Activated naive CD8-positive, alpha-beta T cell treated with anti-CD3 and anti-CD28 coated beads, Interleukin-2, amount 50 U/mL, for 16 hours (primary cell): ENCODE measurements at places on chromosomes 2 and 18.

DNA sequence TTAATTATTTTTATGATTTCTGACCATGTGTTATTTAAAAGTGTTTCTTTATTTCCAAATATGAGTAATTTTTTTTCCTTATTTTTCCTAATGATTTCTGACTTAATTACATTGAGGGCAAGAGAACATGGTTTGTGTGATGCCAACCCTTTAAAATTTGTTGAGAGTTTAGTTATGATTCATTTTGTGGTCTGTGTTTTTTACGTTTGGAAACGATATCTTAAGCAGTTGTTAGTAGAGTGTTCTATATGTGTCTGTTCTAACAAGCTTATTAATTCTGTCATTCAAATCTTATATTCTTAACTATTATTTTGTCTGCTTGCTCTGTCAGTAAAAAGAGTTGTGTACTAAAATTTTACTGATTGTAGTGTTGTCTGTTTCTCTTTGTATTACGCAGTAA, 15.0 kb downstream of the NAB1 start:
- DNase-seq, result no peak

DNA sequence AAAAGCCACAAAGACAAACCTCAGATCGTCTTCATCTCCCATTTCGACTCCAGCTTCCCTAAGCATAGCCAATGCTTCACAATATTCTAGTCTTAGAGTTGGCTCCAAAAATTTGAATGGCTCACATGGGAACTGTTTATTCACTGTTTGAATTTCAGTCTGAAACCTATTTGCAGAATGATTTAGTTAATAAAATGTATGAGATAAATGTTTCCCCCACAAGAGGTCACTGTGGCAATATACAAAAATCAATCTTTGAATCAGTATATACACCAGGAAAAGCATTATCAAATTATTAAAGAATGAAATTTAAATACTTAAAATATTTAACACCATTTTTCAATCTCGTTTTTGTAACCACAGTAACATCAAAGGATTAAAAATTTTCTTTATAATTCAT, 40.0 kb upstream of the MCM6 start:
- DNase-seq, result no peak

DNA sequence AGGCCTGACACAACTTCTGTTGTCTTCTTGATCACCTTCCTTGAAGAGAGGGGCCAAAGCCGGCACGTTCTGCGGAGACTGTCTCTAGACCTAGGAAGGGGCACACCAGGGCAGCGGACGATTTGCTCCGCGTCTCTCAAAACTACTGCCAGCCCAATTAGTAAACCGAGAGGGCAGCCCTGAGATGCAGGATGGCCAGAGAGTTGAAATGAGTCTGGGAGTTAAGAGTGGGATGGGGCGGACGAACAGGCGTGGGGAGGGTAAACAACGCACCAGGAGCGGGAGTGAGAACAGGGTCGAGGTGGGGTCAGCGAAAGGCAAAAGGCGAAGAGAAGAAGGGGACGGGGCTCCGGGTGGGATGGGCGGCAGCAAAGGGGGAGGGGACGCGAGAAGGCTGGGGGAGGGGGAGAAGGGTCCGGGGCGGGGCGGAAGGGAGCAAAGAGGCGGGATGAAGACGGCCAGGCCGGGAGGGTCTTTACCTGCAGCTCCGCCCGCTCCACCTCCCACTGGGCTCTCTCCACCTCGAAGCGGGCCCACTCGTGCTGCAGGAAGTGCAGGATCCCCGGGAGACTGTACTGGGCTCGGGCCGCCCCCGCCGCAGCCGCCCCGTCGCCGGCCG, 476 bp downstream of the STRN start:
- no peak for DNase-seq

DNA sequence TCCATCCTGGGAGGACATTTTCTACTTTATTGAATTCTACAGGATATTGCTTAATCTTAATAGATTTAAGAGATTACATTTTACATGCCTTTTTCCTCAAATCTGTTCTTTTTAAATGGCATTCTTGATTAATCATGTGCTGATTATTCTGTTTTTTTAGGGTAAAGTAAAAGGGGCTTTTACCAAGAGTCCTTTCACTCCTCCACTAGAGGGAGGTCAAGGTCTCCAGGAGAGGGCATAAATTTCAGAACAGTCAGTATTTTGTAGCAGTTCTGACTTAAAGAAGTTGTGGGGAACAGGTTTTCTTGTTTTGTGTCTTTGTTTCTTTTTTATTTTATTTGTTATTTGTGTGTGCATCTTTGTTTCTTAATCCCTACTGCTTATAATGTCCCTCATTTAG, 25.4 kb downstream of the WDR75 start:
- no peak for DNase-seq
